Stomach (tissue), 19 donors: ENCODE measurements at places on chromosomes 7 and 10.

DNA sequence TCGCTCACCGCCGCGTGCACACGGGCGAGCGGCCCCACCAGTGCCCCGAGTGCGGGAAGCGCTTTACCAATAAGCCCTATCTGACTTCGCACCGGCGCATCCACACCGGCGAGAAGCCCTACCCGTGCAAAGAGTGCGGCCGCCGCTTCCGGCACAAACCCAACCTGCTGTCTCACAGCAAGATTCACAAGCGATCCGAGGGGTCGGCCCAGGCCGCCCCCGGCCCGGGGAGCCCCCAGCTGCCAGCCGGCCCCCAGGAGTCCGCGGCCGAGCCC, 3.3 kb downstream of the REPIN1 start:
- DNase-seq, result no peak

GRCh38 chr7:108266035-108266434, 135.9 kb upstream of the LAMB4 start:
- no peak for DNase-seq

- peak; percentile 78 for DNase-seq
These were observed 140.4 kb upstream of the NAMPT start for GRCh38 chr7:106425017-106425719.

GRCh38 chr7:42672339-42672999, 239.4 kb downstream of the C7orf25 start:
- DNase-seq, result no peak

GRCh38 chr10:70589762-70590654, 12.5 kb downstream of the PRF1 start:
- peak; percentile 25 for DNase-seq

DNA sequence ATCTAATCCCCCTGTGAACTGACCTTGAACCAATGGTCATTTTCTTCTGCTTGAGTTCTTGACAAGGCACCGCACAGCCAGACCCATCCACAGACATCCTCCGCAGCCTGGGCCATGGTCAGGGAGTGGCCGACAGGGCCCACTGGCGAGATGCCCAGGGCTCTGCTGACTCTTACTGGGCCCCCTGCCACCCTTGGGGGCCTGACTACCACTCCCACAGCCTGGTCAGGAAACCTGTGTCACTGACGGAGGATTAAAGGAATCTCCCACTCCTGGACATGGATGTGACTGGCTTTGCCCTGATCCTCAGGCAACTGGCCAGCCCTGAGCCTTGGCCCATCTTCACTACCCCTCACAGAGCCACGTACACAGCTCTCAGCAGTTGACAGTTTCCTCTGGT, 50.4 kb upstream of the ENO4 start:
- no peak for DNase-seq

DNA sequence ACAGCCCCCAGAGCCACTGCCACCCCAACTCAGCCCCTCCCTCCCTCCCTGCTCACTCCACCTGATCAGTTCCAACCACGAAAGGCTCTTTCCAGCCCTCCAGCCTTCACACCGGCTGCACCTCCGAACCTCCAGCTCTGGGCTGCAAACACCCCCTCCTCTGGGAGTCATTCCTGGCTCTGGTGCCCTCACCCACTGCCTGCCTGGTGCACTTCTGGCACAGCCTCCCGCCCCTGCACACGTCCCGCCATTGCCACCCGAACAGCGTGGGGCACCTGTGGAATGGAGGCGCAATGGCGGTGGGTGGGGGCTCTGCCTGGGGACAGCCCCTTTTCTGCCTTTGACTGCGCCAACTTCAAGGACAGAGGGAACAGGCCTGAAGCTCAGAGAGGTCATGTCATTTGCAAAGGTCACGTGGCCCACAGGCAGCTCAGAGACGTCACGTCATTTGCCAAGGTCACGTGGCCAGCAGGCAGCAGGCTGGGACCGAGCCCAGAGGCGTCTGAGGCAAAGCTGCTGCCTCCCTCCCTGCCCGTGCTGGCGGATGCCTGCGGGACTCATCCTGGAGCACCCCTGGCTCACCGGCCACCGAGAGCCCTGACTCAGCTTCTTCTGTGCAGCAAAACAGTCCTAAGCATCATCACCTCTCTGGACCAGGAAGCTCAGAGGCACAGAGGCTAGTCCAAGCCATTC, 76.0 kb upstream of the DNAAF5 start:
- no peak for DNase-seq

GRCh38 chr7:151673216-151673615, 153.5 kb upstream of the RHEB start:
- DNase-seq, result no peak

- peak; percentile 55 for DNase-seq
These were observed 14.5 kb upstream of the PAX2 start for GRCh38 chr10:100730725-100731406.

DNA sequence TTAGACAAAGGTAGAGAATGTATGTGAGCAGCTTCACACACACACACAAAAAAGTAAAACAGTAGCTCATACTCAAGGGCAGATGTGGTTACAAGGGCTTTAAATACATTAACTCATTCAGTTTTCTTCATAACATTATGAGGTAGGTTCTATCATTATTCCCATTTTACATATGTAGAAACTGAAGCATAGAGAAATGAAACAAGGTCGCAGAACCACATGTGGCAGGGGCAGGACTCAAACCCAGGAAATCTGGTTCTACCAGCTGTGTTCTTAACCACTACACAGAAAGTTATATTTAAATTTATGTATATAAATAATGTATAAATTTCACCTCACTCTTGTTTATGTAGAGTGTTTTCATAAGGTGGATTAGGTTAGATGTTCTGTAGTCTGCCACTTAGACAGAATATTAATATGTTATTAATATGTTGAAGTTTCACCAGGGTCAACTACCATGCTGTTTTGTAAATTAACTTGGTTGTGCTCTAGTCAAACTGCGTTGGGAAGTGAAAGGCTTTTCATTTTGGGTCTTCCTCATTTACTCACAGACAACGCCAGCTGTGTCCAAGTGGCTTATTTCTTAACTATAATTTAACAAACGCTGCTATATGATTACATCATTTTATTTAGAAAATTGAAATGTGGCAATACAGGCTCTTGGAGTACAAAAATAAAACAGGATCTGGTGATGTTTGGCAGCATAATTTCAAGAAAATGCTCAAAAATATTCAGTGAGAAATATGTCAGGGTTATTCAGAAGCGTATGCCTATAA, 138.4 kb downstream of the MDFIC start:
- no peak for DNase-seq

- DNase-seq, result no peak
These were observed 299.1 kb downstream of the PLXNA4 start for GRCh38 chr7:132276976-132277725.

- no peak for DNase-seq
These were observed 8.8 kb upstream of the ENO4 start for GRCh38 chr10:116840389-116841075.

- DNase-seq, result no peak
These were observed 86.9 kb upstream of the TNRC18 start for GRCh38 chr7:5510426-5511045.

GRCh38 chr10:56469482-56469881, 108.4 kb upstream of the ZWINT start:
- no peak for DNase-seq

DNA sequence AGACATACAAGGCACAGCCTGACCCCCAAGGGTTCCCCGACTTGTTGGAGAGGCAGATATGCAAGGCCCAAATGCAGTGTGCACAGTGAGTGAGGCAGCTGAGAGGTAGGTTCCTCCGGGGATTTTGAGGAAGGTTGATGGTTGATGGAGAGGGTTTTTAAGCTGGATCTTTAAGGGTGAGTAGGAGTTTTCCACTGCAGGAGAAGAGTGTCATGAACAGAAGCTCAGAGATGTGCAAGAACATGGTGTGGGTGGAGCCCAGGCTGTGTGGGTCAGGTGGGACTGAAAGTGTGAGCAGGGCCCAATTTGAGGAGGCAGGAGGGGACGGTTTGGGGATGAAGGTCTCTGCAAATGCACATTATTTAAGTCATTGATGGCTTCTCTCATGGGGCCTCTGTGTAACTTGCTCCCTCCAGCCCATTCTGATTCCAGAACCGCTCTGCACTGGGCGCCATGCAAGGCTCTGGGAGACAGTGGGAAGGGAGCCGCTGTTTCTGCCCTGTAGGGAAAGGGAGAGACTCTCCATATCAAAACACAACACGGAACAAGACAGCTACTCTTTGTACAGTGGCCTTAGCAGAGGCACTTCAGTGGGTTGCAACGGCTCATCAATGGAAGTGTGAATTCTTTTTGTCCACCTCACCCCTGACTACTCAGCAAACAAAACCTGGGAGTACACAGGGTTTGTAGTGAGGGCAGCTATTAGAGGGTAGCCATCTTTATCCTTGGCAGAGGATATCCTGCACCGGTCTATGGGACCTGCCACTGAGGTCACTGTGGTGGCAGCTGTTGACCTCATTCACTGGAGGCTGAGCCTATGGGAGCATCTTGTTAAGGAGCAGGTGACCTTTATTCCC, 29.7 kb downstream of the RAMP3 start:
- DNase-seq, result peak; percentile 20

GRCh38 chr10:4918236-4918635, 45.0 kb upstream of the AKR1C1 start:
- DNase-seq, result no peak

DNA sequence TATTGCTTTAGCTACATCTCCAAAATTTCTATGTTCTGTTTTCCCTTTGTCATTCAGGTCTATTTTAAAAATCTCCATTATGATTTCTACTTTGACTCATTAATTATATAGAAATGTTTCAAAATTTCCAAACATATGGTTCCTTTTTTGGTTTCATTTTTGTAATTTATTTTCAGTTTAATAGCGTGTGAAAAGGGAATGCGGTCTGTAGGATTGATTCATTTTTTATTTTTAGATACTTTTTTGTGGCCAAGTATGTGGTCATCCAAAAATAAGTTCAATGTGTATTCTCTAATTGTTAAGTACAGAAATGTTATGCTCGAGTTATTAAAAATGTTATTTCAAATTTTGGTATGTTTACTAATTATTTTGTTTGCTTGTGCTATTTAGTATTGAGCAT, 72.5 kb upstream of the ANKRD1 start:
- DNase-seq, result peak; percentile 23

DNA sequence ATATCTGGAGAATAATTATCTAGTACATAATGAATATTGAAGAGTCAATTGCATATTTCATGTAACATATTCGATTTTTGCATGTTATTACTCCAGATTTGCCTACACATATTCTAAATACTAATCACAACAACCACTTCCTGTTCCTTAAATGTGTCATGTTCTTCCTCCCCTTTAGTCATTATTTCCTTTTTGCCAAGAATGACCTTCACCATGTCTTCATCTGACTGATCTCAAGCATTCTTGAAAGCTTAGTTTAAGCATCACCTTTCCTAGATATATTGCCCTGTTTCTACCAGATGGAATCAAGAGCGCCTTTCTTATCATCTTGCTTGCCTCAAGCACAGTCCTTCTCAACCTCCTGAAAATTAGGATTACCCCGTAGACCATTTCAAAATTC, 23.5 kb upstream of the MEOX2 start:
- DNase-seq, result no peak
